ENCODE measurements at places on chromosomes 6 and 20.

GRCh38 chr6:98036344-98036923 lies 753.4 kb upstream of the MMS22L start:
- DNase-seq: no peak

- DNase-seq: no peak
Observed at GRCh38 chr6:152701081-152701862, 3.6 kb downstream of the MYCT1 start.

DNA sequence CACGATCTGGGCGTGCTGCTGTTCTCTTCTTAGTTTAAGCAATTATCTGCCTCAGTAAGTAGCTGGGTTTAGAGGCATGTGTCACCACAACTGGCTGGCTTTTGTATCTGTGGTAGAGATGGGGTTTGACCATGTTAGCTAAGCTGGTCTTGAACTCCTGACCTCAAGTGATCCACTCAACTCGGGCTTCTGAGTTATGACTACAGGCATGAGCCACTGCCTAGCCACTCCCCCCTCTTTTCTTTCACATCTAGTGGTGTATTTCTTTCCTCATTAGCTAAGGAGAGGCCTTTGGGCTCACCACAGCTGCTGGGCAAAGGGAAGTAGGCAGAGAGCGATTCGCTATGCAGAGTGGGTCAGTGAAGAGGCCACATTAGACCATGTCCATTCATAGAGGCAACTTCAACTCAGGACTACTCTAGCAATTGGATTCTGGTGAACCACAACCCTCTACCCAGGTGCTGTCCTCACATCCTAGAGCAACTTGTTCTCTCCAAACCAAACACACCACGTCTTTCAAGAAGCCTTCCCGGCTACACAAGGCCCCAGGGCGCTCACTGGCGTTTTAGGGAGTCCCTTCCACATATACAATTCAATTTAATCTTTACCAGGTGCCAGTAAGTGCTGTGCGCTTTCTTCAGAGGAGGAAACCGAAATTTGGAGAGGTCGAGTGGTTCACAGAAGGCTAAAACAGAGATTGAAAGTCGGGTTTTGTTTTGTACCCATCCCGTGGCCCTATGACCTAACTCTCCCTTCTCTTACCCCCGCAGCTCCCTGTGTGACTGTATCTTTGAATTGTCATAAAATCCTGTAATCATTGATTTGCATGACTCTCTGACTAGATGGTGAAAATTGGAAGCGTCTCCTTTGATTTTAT lies 26.5 kb upstream of the GFOD1 start:
- peak; percentile 27 for DNase-seq

DNA sequence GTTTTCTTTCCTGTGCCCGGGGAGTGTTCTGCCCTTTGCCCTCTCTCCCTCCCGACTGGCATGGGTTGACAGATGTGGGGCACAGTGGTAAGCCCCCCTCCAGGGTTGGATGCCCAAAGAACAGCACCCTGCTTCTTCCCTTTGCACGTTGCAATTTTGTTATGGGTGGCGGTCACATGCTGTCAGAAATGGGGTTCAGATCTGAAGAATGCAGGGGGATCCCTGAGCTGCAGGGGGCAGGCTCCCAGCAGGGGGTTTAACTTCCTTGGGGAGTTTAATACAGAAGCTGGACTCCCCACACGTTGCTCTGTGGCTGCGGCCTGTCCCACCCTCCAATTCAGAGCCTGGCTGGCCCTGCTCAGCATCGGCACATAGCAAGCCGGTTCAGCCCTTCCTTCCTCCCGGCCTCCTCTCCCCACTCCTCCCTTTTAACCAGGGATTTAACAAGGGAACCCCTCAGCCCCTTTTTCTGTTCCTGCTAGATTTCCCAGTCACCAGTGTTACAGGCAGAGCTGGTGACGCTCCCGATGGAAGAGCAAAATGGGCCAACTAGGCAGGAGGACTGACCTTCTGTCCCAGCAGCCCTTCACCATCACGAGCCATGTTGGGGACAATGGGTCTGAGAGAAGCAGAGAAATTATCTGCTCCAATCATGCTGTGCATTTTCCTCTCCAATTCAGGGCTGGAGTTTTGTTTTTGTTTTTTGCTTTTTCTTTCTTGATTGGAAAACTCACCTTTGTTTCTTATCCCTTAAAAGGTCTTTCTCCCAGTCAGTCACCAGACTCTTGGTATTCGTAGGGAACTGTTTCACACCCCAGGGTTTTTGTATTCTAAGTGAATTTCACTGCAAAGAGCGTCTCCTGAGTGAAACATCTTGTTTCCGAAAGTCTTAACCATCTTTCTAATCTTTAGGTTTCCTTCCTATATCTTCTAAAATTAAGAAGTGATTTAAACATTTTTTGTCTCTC lies 6.8 kb downstream of the FOXF2 start:
- no peak for DNase-seq

DNA sequence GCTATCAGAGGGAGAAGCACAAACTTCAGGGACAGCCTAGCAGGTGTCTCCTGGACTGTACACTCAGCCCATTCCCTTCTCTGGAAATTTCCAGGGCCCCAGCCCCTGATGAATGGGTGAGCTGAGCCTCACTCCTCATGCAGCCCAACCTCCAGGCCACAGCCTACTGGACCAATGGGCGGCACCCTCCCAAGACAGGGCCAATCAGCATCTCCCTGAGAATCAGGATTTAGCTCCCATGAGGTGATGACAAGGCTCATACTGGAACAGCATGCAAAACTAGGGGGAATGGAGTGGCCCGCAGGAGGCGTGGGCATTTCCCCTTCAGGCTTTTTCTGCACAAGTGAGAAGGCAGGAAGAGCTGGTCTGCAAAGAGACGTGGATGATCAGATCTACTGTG lies 29.0 kb downstream of the NFATC2 start:
- no peak for DNase-seq

DNA sequence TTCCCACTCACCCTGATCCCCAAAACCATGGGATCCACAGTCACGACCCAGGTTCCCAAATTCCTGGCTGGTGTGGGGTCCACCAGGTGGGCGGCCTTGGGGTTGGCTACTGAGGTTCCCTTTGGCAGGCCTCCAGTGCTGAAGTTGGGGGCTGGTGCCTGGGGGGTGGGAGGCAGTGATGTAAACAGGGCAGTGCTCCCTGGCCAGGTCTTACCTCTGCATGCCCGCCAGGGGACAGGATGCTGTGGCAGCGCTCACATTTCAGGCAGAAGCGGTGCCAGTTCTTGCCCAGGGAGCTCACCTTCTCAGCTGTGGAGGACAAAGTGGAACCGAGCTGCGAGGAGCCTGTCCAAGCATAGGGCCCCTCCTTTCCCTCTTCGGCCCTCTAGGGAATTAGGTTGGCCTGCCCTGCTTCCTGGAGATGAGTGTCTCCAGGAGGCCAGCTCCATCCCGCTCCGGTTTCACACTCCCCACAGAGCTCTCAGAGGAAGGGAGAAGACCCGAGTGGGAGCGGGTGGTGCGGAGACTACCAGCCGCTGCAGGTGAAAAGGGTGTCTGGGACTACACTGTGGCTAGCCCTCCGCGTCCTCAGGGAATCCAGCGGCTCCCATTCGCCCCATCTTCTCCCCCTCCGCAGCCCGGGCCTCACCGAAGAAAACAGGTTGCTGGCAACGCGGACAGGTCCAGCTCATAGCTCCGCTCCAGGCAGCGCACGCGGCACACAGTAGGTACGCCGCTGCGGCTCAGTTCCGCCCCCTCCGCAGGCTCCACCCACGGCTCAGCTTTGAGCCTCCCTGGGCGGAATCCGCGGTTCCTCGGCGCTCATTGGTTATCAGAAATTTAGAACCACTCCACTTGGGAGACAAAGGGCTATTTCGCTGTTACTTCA lies at the start of gene CRIP3:
CRIP3 (minus strand) TSS at position 726 of the 889 bp plus-strand sequence; CDS start at position 692, 34 bp downstream.
- DNase-seq: peak; percentile 39

GRCh38 chr20:48629069-48629959 lies 198.5 kb downstream of the PREX1 start:
- DNase-seq: no peak

GRCh38 chr6:151493161-151493803 lies 535 bp upstream of the CCDC170 start:
- no peak for DNase-seq

DNA sequence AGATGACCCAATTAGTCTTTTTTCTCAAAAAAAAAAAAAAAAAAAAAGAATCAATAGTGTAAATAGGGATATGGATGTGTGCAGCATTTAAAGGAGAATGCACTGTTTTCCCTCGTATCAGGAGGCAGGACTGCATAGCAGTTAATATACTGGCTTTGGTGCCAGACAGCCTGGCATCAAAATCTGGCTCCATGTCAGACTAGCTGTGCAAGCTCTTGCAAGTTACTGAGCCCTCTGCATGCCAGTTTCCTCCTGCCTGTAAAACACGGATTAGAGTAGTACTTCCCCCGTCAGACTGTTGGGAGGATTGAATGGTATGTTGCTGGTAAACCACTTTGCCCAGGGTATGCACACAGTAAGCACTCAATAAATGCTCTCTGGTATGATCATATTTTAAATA lies 594.2 kb upstream of the CHD6 start:
- no peak for DNase-seq

GRCh38 chr6:38248500-38249234 lies 391.1 kb downstream of the BTBD9 start:
- no peak for DNase-seq

DNA sequence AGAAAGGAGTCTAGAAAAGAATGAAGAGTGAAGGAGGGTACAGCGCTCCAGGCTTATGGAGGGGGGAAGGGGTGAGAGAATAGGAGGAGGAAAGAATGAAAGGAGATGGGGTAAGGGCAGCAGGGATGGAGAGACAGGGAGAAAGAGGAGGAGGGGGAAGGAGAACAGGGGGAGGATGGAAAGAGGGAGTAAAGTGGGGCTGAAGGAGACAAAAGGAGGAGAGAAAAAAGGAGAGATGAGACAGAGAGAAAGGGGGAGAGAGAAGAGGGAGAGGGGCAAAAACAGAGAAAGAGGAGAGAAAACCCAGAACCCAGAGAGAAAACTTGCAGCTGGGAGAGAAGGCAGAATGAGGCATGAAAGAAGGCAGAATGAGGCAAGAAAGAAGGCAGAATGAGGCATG lies 110.7 kb downstream of the GRM4 start:
- DNase-seq: no peak

DNA sequence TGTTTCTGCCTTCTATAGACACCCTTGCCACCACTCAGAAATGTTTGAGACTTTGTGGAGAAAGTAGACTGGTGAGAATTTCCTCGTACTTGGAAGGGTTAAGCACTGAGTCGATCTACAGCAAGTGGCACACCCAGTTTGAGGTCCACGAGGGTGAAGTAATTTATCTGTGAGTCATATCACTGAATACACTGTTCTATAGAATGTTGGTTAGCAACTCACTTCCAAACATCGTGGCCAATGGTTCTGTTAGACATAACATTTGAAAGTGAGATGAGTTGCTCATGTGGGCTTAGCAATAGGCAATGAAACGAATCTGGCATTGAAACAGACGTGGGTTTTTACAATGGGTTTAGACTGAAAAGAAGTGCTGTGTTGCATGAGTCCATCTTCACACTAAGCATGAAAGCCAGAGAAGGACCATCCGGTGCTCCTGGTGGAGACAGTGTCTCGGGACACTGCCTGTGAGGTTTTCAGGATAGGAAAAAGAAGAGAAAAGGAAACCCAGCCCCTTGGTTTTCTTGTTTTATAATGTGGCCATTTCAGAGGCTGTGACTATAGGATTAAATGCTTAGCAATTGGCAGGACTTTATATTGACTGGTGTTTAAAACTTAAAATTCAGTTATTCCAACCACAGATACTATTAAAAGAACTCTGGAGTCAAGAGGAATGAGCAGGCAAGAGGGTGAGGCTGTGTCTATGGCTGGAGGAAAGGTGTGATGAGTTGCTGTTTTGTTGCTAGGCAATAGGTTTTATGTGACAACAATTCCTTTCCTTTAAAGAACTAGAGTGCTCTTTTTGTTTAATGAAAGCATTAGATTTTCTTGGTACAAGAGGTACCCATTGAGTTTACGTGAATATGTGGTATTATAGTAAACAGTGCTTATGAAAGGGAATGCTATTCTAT lies 31.0 kb upstream of the EZR start:
- no peak for DNase-seq

DNA sequence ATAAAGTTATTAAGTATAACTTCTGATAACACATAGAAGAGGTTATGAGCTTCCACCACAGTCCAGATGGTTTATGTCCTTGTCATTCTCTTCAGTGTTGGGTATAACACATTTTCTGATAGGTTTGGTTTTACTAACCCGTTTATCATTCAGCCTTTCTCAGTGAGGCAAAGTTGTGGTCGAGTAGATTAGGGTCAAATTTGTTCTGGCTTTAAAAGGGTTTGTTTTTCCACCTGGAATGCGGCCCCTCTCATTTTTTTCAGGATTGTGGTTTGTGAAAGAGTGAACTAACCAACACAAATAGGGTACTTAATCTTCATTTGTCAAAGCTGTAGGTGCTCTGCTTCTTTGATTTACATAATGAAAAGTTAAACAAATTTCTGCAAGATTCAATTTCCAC lies 204.2 kb upstream of the ASCC3 start:
- DNase-seq: no peak

DNA sequence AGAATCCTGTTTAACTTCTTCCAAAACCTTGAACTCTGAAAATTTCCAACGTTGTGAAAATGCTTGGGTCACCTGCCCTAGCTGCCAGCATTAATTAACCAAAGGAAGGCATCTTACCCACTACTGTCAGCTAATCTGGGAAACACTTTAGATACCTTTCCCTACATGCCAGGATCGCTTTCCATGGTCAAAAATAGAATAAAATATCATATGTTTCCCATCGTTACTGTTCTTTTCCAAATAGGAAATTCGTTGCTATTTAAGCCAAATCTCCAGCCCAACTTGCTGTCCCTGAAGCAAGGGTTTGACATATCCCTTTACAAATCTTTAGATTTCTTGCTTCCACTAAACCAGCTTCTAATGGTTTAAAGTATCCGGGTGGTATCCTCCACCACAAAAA lies 157.5 kb downstream of the AIG1 start:
- DNase-seq: no peak

GRCh38 chr6:167699141-167699931 lies 127.4 kb upstream of the AFDN start:
- DNase-seq: no peak

- no peak for DNase-seq
Observed at GRCh38 chr20:47825011-47825762, 39.9 kb upstream of the SULF2 start.

DNA sequence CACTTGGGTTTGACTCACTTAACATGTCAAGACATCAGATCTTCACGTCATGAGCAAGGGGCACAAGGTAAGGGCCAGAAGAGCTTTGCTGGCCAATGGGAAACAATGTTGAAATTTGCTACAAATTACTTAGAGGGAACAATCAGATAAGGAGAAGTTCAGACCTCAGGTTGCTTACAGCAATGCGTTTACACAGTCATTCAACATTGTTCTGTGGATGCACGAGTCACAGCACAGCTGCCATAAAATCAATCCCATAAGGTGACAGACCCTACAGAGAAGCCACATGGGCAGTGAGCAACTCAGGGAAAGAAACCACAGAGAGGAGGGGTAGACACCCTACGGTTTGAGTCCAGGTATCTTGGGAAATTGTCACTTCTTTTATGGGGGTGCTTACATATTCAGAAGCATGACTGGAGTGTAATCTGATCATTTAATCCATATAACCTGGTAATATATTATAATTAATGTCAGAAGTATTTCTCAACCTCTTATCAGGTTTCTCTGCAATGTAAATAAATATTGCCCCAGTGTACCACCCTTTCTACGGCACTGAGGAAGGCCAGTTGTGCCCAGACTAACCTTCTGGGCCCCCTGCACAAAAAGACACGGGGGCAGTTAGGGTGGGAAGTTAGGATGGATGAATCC lies 2.3 kb upstream of the SLC22A2 start:
- no peak for DNase-seq

GRCh38 chr20:20138301-20139064 lies 86.2 kb downstream of the CFAP61 start:
- no peak for DNase-seq
